Activated CD8-positive, alpha-beta memory T cell treated with anti-CD3 and anti-CD28 coated beads for 24 hours (primary cell): ENCODE measurements at places on chromosomes 12 and 14.

- no peak for DNase-seq
Observed at GRCh38 chr14:60204104-60204842, 39.1 kb upstream of the DHRS7 start.

DNA sequence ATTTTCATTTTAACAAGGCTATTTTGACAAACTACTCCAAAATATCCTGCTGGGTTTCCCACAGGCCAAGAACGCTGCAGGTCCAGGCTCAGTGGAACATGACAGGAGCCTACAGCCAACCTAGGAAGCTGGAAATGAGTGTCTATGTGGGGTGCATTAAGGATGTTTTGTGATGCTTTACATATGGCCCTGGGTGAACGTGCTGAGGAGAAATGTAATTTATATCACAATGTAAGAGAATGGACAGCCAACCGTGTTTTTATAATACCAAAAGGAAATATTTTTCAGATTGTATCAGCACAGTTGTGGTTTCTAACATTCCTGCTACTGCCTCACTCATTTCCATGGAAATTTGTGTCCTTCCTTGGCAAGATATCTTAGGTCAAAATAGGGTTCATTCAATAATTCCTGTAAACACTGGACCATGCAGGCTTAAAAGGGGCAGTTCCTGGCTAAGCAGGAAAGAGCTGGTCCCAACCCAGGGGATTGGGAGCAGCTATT is 51.5 kb downstream of the ST8SIA1 start:
- DNase-seq = no peak

- DNase-seq = no peak
Observed at GRCh38 chr14:30681752-30682355, 59.7 kb downstream of the SCFD1 start.

GRCh38 chr14:100748944-100749343 is 22.3 kb downstream of the DLK1 start:
- no peak for DNase-seq
